ENCODE measurements at places on chromosomes 2 and 18.

DNA sequence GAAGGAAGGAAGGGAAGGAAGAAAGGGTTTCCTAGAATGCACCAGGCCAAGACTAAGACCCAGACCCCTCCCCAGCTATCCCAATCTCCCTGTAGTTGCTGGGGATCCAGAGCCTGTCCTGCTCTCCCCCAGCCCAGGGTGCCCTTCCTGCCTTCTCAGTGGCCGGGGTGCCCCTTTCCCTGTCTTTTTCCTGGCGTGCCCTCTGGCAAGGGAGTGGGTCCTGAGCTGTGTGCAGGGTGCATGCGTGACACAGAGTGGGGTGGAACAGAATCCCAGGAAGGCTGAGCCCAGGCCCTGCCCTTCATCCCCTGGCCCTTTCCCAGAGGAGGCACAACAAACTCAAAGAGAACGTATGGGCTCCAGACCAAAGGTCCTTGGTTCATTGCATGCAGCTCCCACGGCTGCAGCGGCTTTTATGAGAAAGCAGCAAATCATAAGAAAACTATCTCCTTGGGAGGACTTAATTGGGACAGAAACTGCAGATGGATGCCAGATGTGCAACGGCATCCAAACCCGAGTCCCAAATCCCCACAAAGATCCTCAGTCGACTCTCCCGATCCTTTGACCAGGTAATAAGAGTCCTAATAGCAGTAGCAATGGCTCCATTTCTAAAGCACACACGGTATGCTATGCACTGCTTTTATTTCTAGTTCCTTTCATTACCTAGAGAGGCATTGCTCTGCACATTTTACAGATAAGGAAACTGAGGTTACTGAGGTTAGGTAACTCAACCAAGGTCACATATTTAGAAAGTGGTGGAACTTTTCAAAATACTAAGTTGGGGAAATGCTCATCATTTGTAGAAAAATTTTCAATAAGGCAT is 12.7 kb upstream of the ARID5A start:
- no peak for DNase-seq

DNA sequence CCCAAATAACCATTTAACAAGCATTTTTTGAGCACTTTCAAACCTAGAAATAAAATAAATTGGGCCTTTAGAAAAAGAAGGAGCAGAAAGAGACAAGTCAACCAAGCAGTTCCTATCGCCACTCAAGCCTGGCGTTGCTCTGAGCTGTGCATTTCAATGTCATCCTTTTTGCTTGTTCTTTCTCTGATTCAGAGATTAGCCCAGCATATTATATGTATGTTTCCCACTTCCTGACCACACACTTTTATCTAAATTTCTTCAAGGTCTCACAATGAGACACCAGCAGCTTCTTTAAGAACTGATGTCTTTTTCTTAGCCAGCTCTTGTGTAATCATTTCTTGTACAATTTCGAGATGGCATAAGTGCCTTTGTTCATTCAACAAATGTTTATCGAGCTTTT is 344.5 kb upstream of the ID2 start:
- no peak for DNase-seq

- DNase-seq, result no peak
Measured at GRCh38 chr2:239910851-239911640, 114.1 kb downstream of the NDUFA10 start.

DNA sequence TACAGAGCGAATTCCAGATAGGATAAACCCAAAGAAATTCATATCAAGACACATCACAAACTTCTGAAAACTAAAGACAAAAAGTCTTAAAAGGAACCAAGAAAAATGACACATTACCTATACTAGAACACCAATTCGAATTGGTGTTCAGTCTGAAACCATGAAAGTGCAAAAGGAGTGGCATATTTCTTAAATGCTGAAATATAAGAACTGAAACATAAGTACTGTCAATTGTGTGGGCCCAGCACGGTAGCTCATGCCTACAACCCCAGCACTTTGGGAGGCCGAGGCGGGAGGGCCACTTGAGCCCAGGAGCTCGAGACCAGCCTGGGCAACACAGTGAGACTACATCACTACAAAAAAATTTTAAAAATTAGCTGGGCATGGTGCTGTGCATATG is 43.4 kb downstream of the TMEM131 start:
- no peak for DNase-seq

DNA sequence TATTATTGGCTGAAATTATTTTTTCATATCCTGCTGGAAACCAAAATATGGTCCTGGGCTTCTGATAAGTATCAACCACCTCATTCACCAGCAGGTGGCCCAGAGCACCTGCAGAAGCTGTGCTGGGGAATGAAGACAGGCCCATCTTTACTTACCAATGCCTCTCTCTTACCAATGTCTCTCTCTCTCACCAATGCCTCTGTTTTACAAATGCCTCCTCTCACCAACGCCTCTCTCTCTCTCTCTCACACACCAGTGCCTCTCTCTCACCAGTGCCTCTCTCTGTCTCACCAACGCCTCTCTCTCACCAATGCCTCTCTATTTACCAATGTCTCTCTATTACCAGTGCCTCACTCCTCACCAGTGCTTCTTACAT is 2.3 kb upstream of the MAL start:
- no peak for DNase-seq

DNA sequence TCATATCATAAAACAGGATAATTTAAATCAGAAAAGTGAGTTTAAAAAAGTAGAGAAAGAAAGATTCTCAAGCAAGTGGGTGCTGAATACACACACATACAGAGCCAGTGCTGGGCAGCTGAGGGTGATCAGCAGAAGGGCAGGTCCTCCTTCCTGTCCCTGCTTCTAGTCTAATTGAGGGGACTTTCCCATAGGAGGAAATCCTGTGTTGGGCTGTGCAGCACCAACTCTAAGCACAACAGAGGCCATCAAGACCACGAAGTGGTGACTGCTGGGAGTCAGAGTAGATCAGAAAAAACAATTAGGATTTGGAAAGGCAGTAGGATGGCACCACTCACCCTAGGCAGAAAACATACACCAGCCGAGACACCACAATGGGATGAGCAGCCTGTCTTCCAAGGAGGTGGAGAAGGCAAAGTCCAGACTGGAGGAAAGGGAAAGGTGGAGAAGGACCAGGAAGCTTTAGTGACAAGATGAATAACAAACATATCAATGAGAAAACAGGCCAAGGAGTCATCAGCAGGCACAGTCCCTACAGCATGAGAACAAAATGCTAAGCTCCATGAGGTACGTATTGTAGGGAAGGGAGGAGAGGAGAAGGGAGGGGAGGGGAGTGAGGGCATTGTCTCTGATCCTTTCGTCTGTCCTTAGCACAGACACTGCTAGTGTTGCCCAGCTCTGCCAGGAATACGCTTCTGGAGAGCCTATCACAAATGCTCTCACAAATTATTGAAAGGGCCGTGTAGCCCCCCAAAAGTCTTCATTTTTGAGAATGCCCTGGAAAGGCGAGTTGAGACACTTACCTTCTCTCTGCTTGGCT is 16.7 kb upstream of the MSGN1 start:
- DNase-seq, result no peak

GRCh38 chr2:27798948-27799645 is 27.6 kb downstream of the MRPL33 start:
- no peak for DNase-seq

DNA sequence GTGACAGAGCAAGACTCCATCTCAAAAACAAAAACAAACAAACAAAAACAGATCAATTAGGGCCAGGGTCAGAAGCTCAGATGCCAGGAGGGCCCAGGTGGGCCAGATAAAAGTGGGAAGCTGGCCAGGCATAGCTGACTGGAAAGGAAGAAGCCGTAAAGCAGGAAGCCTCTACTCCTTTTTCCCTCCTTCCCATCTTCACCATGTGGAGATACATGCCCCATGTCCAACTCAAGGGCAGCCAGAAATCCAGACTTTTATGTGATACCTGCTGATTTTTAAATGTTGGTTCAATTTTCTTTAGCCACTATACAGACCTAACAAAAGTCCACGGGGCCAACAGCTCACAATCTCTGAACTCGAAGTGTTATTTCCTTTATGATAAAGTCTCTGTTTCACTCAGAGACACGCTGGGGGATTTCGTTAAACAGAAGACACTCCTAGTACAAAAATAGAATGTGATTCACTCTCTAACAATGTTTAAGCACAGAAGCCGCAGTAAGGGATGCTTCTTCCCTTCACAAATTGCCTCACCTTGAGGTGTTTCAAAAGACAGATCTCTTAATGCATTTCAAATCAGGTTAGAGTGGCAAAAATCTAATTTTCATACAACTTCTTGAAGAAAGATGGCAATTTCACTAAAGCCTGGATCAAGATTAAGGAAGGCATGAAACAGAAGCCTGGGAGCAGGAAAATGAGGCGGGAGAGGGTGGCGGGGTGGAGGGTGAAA is 14.0 kb downstream of the TMEM247 start:
- DNase-seq, result no peak

DNA sequence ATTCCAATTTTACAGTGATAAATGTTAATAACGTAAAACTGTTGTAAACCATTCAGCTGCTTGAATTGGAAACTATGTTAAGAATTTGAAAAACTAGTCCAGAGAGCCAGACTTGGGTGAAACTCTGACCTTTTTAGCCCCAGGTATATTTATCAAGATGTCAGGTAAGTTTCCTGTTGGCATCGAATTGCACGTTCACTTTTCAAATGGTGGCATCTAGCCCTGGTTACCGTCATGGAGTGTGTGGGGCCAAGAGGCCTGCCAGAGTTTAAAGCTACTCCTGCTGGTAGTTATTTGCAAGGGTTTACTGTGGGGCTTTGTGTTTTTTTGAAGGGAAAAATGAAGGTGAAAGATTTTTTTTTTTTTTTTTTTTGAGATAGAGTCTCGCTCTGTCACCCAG is 109.9 kb downstream of the WDSUB1 start:
- DNase-seq, result no peak

- DNase-seq, result no peak
Measured at GRCh38 chr2:102424754-102425153, 1.8 kb downstream of the IL18RAP start.

DNA sequence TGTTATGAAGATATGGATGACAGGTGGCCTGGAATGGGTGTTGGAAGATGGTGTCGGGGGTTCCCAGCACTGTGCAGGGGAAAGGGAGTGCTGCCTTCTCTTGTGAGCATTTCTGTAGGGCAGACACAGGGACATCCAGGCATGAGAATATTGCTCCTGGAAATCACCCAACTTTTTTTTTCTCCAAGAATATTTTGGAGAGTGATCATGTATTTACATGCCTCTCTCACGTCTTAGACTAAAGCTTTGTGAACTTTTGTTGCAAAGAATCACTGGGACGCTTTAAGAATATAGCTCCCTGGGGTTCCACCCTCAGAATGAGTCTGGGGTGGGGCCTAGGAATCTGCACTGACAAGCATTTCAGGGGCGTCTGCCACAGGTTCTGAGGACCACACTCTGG is 68.7 kb downstream of the VWA3B start:
- no peak for DNase-seq

DNA sequence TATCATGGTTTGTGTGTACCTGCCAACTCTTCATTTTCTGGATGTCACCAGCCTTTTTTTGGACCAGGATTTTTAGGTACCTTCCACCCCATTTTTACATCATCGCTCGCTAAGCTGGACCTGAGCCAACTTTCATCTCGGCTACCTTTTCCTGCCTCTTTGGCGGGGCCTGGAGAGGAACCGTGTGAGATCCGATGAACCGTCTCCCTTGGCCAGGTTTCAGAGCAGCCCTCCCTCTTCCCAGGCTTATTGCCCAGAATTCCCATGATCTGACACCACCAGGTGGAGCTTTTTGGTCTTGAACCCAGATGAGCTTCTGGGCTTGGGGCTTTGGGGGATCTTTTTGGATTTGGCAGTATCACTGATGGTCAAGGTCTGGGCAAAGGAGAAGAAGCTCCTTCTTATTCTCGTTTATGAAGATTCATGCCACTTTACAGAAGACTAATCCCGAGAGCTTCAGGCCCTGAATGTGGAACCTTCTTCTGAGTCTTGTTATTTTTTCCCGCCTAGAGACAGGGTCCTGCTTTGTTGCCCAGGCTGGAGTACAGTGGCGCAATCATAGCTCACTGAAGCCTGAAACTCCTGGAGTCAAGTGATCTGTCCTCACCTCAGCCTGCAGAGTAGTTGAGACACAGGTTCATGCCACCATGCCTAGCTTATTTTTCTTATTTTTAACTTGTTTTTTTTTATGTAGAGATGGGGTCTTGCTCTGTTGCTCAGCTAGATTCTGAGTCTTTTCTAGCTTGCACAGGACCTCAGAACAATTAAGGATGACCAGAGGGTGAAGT is 50.4 kb downstream of the GATA6 start:
- DNase-seq, result no peak

DNA sequence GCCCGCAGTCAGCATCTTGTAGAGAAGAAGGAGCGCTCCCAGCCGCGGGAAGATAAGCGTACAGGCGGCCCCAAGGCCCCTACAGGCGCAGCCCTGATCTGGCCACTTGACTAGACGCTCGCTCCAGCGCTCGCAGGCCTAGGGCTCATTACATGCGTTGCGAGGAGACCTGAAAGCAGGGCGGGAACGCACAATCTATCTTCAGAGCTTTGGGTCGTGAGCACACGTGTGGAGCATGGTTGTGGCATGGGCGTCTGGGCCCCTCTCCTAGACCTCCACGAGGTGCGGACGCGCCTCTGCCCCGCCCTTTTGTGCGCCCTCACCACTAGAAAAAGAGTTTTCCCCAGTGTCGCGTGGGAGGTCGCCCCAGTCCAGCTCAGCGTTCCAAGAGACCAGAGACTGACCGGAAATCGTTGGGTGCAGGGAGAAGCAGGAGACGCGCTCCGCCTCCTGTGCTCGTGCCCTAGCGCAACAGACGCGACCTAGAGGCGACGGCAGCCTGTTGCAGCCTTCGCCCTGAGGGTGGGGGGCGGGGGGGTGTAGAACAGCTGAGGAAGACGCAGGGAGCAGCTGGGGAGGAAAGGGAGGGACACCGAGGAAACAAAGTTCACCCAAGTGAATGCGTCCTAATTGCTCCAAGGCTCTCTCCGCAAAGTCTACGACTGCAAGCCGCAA is 12.6 kb downstream of the NR4A2 start:
- peak; percentile 75 for DNase-seq

DNA sequence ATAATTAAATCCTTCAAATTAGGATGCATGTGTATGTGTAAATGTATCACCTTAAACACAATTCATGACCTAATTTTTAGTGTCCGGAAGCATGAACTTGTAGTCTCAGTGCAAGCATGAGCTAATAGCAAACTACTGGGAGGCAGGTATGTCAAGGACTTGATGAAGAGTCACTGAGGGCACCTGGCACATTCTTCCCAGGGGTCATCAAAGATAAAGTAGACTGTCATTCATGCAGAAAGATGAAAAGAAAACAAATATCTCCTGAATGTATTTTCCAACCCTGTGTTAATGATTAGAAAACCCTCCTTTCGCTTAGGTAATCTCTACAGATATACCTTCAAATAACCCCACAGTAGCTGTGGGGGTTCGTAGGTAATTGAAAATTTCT is 234.9 kb downstream of the SOCS6 start:
- DNase-seq, result no peak

Data from left lobe of liver (tissue), 2 donors.